Activated CD4-positive, alpha-beta memory T cell treated with anti-CD3 and anti-CD28 coated beads for 36 hours (primary cell): ENCODE measurements at places on chromosomes 16 and 17.
A peak's percentile ranks its signal among the peaks of the same experiment; 100 is the strongest.

DNA sequence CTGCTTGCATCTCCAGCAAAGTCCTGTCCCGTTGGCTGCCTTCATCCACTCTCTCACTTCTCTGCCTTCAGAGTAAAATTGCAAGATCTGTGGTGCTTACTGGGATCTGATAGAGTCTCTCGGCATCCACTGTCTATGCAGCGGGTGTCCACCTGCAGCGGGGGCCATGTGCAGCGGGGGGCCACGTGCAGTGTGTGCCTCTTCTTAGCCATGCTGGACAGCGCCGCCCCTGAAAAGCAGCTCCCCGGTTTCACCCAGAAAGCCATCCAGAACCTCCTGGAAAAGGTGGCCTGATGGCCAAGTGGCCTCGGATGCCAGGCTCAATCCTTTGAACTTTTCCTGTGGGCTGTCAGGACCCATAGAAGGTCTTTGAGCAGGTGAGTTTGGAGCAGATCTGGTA, 9.5 kb downstream of the STX4 start:
- DNase-seq, result no peak

- no peak for DNase-seq
Observed at GRCh38 chr17:15247891-15248529, 17.1 kb downstream of the PMP22 start.

DNA sequence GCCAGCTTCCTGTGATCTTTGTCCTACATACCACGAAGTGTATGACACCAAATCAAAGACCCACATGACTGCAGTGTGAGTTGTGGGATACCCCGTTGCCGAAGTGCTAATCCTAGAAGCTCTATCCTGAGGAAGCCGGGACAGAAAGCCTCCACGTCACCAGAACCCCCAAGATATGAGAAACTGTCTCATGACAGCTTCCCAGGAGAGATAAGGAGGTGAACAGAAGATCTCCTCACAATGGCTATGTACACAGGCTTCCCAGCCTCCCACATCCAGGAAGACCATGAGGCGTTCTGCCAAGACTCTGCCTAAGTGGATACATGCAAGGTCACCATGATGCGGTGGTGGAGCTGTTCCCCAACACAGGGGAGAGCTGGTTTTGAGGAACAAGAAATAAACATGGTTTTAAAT, 37.1 kb downstream of the TRIM25 start:
- DNase-seq, result no peak

DNA sequence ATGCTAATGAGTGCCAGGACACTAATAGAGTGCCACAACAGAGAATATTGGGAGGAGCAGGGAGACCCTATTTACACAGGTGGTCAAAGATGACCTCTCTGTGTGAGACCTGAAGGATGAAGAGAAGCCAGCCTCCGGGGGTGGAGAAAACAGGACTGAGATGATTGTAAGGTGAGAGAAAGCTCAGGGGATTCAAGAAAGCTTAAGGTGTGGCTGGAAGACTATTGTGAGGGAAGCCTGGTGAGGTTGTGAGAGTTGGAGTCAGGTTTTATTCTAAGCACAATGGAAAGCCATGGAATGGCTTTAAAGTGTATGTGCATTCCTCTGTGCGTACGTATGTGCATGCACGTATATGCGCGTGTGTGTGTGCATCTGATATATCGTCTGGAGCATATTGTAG, 10.4 kb upstream of the MARCHF10 start:
- DNase-seq, result no peak

DNA sequence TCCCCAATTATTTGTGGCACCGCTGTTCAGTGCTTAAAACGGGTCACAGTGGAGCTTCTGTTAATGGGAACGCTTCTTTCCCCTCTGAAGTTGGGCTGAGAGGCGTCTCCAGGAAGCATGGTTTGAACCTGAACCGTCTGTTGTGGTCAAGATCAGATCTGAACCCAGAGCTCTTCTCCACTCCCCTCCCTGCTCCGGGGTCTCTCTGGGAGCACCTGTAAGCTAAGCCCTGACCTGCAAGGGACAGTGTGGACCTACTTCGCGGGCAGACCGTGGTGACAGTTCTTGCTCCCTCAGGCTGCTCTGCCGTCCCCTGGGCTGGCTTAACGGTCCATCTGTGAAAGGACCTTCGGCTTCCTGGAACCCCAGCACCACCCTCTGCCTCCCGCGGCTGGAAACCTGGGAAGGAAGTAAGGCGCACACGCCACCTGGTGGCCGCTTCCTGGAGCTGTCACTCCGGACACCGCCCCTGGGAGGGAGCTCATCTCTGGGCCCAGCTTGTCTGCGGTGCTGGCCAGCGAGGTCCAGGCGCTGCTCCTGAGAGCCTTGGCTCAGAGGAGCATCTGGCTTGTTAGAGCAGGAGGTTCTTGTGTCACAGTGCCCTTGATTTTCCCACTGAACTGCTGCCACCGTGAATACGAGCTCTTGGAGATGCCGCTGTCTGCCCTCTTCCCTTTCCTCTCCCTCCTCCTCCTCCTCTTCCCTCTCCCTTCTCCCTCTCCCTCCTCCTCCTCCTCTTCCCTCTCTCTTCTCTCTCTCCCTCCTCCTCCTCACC, 518.5 kb upstream of the EEF2KMT start:
- DNase-seq, result peak; percentile 36

GRCh38 chr17:6231886-6232731, 161.9 kb downstream of the WSCD1 start:
- no peak for DNase-seq

GRCh38 chr16:3938843-3939624, 58.5 kb upstream of the CREBBP start:
- DNase-seq, result peak; percentile 66

DNA sequence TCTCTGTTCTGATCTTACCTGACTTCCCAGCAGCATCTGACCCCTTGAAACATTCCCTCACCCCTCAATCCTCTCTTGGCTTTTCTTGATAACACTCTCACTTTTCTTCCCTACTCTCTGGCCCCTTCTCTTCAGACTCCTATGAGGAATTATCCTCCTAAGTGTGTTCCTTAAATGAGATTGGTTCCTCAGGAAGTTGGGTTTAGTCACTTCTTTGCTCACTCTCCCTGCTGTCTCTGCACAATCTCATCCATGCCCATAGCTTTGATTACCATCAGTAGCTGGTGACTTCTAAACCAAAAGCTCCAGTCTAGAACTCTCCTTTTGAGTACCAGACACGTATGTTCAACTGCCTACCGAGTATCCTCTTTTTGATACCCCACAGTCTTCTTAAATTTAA, 13.0 kb downstream of the MED24 start:
- DNase-seq, result no peak

- no peak for DNase-seq
Observed at GRCh38 chr17:35404360-35404759, 27.9 kb downstream of the SLFN12 start.

- DNase-seq, result peak; percentile 69
Observed at GRCh38 chr17:17682293-17682736, 1.1 kb downstream of the RAI1 start.

GRCh38 chr17:78159575-78160158, 8.7 kb upstream of the SYNGR2 start:
- peak; percentile 54 for DNase-seq
